ENCODE measurements at places on chromosomes 2 and 18.

GRCh38 chr2:3634596-3635121, 23.3 kb upstream of the ALLC start:
- DNase-seq, result peak; percentile 8

DNA sequence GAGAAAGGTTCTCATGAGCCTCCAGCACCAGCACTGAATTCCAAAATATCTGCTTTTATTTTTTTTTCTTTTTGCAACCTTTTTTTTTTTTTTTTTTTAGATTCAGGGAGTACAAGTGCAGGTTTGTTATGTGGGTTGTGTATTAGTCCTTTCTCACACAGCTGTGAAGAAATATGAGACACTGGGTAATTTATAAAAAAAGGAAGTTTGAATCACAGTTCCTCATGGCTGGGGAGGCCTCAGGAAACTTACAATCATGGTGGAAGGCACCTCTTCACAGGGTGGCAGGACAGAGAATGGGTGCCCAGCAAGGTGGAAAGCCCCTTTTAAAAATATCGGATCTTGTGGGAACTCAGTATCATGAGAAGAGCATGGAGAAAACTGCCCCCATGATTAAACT, 7.9 kb upstream of the TMX3 start:
- no peak for DNase-seq

- no peak for DNase-seq
Measured at GRCh38 chr2:157843935-157844334, 32.2 kb downstream of the ACVR1 start.

DNA sequence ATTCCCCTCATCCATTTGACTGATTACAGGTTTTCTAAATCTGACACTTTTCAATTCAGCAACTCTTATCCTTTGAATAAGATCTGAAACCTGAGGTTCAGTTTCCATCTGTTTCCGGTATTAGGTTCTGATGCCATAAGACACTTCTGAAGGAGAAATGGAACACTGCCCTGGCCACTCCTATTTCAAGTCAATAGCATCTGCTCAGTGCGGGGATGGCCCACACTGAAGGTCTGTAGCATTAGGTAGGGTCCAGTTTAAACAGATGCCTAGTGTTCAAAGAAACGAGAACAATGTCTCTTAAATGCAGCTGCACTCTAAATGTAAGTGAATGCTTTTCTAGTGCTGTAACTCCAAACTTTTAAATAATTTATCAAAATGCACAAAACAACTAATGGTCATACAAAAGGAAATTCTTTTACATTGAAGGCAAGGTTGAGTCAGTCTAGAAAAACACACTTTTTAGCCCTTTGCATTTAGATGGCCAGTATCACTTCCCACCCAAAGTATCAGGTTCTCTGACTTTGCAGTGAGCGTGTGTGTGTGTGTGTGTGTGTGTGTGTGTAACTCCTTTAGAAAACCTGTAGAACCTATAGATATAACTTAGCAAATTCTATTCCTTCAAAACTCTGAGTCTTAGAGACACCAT, 78.2 kb downstream of the STK39 start:
- no peak for DNase-seq

- DNase-seq, result no peak
Measured at GRCh38 chr2:46118656-46119371, 178.4 kb upstream of the EPAS1 start.

GRCh38 chr2:120470041-120470965, 124.4 kb downstream of the INHBB start:
- DNase-seq, result no peak

- peak; percentile 24 for DNase-seq
Measured at GRCh38 chr18:36828157-36828629, 609 bp downstream of the TPGS2 start.

GRCh38 chr2:100018341-100019193, 123.8 kb downstream of the AFF3 start:
- DNase-seq, result no peak

DNA sequence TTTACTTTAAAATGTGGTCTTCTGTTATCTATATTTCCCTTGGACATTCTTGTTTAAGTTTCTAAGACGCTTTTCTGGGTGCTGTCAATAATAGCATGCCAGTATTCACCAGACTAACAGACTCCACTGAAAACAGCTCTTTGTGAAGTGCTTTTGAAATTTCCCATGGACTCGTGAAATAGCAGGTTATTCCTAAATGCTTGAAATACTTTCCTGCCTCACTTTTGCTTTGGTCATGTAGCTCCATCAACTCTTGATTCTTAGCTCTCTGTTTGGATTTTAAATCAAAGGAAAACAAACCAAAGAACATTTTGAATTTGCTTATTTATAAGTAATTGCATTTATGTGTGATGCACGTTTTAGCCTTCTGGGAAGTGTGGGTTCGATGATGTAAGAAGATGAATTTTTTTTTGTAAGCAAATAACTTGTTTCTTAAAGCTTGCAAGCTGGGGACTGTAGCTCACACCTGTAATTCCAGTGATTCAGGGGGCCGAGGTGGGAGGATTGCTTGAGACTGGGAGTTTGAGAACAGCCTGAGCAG, 147.8 kb downstream of the WDSUB1 start:
- no peak for DNase-seq

- DNase-seq, result no peak
Measured at GRCh38 chr18:76364282-76365259, 130.5 kb downstream of the ZNF516 start.

DNA sequence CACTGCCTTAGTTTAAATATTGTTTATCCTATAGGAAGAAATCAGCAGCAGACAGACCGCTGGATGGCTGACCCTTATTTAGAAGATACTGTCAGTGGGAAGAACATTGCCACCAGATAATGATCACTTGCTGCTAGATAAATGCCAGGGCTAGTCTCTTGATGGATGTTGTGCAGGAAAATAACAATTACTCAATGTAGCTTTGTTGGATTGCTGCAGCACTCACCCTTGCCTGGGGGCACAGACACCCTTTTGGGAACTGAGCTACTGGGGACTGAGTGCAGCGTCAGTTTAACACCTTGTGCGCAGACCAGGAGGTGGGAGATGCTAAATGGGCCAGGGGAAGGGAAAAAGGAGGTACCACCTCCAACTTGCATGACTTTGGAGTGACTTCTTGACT, 64.2 kb upstream of the CAPN13 start:
- no peak for DNase-seq

- DNase-seq, result peak; percentile 60
Measured at GRCh38 chr2:71548646-71549425, 95.5 kb downstream of the DYSF start.

DNA sequence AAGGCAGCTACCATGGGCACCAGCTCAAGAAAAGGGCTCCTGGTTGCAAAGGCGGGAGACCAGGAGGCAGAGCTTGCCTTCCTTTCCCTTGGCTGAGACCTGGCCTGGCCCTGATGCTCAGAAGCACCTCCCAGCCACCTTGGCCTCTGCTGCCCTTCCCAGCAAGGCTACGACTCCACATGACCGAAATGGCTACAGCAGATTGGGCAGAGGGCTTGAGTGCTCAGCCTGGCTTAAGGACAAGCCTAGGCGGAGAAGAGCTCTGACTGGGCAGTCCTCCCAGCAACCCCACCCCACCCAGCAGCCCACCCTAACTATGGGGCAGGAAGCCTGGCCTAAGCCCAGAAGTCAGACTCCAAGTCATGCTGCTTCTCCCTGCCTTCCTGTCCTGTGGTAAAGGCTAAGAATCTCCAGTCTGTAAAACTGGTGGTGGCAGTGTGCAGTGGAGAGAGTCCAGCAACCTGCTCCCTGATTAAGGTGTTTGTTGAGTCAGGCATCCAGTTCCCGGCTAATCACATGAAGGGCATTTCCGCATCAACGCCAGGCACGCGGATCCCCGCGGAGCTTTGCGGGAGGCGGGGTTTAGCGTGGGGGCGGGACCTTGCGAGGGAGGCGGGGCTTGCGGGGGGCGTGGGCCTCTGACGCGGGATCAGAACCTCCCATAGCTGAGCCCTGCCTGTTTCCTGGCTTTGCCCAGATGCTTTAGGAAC, 256.0 kb downstream of the BCL11A start:
- no peak for DNase-seq

DNA sequence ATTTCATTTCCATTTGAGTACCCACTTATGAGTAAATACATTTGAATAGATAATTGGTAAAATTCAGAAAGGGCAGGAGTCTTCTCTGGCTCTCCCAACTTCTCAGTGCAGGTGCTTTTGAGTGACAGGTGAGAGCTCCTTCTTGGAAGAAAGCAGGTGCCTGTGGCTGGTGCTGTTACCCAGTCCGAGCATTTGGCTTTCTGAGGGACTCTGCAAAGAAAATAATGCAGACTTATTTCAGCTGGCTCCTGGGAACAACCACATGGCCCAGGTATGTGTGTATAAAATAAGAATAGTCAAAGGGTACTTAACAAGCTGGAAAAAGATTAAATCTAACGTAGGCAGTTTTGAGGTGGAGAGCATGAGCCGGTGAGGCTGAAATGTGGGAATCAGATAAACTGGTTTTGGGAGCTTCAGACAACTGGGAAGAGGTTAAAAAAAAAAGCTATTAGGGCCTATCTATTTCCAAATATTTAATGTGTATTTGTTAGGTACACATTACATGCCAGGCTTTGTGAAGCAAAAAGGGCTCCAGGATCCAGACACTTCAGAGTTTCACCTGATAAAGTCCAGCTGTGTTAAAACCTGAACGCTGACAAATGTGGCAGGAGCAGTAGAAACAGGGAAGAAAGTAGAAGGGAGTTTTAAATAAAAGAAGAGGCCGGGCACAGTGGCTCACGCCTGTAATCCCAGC, 20.6 kb downstream of the ZNF236 start:
- no peak for DNase-seq

- DNase-seq, result no peak
Measured at GRCh38 chr2:100208141-100208770, 65.9 kb upstream of the AFF3 start.

DNA sequence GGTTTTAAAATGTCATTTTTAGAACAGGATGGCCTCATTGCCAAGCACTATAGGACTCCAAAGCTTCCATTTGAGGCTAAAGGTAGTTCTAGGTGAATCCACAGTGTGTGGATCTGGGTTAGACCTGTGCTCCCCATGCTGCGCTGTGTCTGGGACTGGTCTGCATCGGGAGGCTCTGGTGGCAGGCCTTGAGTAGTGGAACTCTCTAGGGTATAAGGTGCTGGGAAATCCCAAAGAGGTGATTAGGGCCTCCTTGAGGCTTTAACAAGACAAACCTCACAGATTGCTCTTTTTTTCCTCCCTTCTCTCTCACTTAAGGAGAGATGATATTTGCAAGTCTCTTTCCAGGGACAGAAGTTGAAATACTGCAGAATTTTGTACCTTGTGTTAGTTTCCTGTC, 9.3 kb downstream of the SEC11C start:
- no peak for DNase-seq

GRCh38 chr2:174334781-174335251, at the start of gene SP9:
Gene SP9, plus strand, starts transcription at chr2:174334954. Its CDS starts 139 bp downstream, at chr2:174335093.
- no peak for DNase-seq

- DNase-seq, result no peak
Measured at GRCh38 chr2:203733684-203734083, 27.2 kb downstream of the CD28 start.

DNA sequence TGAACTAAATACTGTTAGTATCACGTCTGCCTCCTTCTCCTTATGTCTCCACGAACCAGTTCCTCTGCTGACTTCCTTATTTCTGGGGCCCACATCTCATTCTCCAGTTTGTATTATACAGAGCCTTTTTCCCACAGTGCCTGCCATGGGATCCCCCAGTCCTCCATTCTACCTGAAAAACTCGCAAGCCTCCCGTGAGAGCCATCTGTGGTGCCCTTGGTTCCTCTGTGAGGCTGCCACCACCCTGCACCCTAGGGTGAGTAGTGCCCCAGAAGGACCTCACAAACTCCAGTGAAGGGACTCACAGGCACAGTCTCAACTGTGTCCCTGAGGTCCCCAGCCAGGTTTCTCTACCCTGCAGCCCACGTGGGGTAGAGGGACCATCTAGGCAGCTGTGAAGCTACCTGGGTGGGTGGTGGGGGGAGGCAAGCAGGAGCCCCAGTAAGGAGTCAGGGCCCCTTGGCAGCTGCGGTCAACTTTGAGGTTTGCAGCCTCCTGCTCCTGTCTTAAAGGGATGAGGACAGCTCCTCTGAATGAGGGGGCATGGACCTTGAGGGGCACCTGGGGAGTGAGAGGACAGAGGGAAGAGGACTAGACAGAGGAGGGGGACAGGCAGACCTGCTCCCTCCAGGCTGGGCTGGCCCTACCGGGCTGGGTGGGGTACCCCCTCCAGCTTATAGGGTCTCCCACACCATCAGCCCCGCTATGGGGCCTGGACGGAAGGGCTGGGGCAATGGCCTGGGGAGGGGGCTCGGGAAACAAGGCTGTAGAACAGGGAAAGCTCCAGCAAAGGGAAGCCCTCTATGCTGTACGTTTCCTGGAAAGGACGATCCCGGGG, 1.0 kb downstream of the PSTPIP2 start:
- peak; percentile 23 for DNase-seq

GRCh38 chr2:34251578-34251977, 652.5 kb upstream of the FAM98A start:
- DNase-seq, result no peak

DNA sequence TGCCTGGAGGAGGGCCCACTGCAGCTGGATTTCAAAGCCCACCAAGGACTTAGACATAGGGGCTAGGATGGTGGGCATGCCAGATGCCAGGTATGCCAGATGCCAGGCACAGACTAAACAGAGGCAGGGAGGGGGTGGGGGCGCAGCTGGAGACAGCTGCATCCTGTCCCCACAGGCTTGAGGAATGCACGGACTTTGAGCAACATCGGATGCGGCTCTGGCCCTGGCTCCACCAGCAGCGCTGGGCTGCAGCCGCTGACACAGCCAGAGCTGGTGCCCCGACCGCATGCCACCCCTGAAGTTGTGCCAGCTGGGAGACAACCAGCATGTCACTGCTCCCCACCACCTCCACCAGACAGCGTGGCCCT, 39.5 kb downstream of the AQP12A start:
- no peak for DNase-seq

DNA sequence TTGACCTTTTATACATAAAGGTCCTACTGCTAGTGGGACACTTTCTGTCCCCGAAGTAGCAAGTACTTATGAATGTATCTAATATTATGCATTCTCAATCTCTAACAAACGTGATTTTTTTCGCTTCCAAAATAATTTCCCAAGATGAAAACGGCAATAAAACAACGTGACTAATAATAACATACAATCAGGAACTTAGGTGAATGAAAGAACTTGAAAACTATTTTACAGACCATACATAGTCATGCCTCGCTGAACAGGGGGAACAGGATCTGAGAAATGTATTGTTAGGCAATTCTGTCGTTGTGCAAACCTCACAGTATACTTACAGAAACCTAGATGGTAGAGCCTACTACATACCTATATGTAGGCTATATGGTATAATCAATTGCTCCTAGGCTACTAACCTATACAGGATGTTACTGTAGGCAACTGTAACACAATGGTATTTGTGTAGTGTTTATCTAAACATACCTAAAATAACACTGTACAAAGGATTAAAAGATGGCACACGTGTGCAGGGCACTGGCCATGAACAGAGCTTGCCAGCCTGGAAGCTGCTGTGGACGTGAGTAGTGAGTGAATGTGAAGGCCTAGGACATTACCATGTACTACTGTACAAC, 2.5 kb downstream of the RTN4 start:
- peak; percentile 18 for DNase-seq

GRCh38 chr2:156800065-156800653, 364.0 kb downstream of the GPD2 start:
- DNase-seq, result no peak

Measured in CD4-positive, alpha-beta T cell treated with Interleukin-4 for 1 hour (primary cell).